ENCODE measurements at places on chromosomes 2 and 18.

DNA sequence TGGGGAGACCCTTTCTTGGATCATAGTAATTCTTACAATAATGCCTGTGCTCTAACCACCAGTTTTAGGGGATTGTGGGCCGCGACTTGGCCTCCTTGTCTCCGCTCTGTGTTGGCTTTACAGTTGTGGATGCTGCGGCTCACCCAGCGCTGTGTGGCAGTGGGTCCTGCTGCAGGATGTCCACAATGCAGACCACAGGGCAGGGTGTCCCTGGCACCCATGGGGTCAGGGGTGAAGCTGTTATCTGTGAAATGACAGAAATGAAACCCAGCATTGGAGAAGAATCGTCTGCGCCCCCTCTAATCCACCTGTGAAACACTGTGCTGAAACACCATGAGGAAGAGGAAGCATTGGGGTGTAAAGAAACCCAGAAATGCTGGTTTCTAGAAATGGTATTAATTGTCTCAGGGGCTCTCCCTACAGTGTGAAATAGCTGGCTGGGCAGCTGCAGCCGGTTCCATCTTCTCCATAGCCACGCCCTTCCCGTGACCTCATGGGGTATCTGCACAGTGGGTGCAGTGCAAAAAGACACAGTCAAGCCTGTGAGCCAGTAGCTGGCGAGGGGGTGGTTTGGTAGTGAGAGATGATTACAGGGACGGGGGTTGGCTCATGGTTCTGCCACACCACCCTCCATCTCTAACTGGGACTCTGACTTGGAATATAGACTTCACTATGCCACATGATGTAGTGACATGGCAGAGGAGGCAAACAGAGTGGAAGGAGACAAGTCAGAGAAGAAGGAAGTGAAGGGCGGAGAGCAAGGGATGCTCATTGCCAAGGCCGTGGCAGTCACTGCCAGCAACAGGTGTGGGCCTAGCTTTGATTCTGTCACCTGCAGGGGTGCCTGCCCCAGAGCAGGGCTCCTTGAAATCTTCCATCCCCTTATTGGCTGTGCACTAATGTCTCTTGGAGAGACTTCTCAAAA is 16.2 kb downstream of the INPP4A start:
- no peak for DNase-seq

DNA sequence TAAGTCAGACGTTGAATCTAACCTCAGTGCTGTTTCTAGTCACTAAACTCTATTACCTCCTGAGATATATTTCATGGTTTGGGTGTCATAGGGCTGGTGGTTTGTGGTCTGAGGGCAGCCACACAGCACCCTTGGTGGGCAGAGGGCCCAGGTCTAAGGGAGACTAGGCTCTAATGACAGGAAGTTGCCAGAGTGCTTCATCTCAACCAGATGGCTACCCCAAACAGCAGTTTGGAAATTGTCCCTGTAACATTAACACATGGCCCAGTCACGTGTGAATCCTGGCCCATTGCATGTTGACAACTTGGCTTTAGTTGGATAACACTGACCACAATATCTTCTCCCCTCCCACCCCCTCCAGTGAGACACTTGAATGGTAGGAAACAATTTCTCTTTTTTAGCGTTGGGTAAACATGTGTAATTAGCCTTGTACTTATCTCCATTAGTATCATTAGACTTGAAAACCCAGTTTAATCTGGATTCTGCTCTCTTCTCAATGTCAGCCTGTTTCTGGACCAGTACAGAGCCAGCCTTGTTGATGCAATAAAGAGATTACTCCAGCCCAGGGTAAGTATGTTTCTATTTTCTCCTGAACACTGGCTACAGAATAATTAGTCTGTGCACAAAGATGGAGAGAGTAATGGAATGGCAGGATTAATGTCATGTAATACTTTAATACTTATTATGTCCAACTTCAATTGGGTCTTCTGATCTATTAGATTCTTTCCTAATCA is 187.8 kb upstream of the SIX3 start:
- DNase-seq = no peak

- DNase-seq = no peak
Measured at GRCh38 chr2:38201784-38202183, 125.8 kb upstream of the CYP1B1 start.

DNA sequence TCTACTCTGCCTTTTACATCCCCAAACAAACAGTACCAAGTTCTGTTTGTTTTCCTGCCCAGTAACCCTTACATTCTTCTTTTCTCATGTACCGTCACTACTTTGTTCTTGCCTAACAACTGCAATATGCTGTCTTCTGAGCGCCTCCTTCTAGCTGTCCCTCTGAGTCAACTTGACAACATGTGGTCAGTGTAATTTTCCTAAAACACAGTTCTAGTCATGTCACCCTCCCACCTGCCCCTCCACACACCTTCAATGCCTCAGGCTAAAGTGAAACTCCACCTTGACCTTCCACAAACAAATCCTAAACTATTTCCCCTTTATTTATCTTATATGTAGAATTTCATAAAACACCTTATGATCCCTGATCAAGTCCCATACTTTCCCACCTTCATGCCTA is 124.6 kb upstream of the CD302 start:
- no peak for DNase-seq

GRCh38 chr18:5941890-5942289 is 46.6 kb upstream of the TMEM200C start:
- DNase-seq = no peak

- DNase-seq = no peak
Measured at GRCh38 chr2:127586136-127586535, 50.7 kb downstream of the MYO7B start.

DNA sequence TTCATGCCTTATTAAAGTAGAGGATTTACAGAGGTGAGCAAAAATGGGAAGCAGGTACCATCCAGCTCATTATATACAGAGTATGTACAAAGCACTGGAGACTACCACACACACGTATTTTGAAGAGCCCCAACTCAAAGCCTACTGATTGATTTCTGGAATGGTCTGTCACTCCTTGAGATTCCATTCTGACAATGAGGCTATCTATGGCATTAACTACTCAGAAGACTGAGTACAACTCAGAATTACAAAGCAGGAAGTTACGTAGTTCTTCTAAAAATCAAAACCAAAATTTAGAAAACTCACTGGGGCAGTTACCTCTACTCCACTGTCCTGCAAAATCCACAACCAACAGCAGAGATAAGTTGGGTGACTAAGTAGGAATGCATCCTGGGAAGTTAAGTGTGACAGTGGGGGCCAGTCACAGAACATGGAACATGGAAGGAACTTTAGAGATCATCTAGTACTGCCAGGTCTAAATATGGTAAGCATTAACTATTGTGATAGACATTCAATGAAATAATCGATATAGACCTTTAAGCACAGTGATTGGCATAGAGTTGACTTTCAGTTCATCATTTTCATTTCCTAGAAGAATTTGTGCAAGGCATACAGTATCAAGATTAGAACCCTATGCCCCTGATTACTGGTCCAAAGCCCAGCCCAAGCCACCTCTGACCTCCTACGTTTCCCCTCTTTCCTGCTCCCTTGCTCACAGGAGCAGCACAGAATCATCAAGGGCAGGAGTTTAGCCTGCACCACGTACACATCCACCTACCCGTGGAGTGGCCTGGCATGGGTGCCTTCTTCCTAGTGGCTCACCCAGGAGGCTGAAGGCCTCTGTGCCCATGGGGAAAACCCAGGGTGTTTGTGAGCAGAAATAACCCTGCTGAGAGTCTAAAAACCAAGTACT is 80.1 kb upstream of the FOSL2 start:
- no peak for DNase-seq

DNA sequence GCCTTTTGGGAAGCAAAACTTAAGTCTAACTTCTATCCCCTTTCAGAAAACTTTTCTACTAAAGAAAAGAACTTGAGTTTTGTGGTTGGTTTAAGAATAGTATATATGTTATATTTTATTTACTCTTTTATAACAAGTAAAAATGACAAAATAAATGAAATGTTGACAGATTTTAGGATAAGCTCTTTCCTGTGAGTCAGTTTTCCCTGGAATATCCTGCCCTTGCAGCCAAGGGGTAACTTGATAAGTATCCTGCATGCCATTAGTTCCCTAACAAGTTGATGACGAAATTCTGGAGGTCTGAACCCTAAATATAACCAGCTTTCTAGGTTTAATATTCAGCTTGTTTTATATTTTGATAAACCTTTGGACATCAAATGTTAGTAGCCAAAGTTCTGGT is 7.3 kb upstream of the HTR2B start:
- DNase-seq = no peak

GRCh38 chr2:120955427-120955826 is 219.8 kb downstream of the GLI2 start:
- no peak for DNase-seq

- DNase-seq = no peak
Measured at GRCh38 chr18:10099539-10100140, 185.8 kb downstream of the VAPA start.

GRCh38 chr2:207254591-207255464 is 89.1 kb upstream of the KLF7 start:
- DNase-seq = no peak

DNA sequence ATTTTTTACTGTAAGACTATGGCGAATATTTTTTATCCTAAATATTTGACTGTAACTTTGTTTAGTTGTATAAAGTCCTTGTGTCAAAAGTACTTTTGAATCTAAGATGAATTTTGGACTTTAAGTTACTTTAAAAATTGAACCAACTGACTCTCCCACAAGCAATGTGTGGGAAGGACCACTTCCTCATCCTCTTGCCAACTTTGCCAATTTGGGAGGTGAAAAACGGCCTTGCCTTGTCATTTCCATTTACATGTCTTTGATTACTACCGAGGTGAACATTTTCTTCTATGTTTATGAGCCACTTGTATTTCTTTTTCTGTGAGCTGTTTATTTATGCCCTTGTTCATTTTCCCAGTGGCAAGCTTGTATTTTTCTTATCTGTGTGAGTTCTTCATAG is 12.8 kb upstream of the MSGN1 start:
- no peak for DNase-seq

DNA sequence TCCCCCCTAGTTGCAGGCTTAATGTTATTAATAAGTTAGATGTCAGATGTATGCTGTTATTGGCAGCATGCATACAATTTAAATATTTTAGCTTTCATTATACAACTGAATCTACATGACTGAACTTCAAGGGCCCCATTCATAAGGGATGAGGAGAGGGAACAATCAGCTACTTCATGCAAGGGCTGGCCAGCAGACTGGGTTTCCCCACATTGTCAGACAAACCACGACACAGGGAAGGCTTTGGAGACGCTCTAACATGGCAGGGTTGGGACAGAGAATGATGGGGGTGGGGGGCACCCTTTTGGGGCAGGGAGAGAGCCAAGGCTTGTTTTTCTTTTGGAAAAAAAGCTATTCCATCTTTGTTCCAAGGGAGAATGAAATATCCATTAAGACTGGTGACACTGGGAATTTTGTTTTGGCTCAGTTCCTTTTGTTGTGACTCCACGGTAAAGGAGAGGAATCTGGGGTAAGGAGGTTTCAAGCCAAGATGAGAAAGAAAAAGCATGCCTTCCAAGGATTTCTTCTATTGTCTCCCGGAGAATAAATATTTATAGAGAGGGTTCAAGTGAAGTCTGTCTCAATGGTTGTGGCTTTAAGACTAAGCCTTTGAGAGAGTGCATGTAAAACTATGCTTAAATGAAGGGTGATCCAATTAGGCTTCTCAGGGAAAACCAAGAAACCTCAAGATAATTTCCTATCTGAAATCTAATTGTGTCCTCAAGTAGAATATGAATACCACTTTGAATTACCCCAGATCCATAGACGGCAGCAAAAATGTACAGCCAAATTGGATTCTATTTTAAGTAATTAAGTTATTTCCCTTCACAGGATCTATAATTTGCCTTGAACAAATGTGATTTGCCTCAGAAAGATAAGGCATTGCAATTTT is 5.4 kb downstream of the CXCR4 start:
- DNase-seq = peak; percentile 33

- DNase-seq = no peak
Measured at GRCh38 chr2:224801360-224801759, 85.2 kb upstream of the CCDC195 start.

- DNase-seq = no peak
Measured at GRCh38 chr2:40041422-40042382, 262.6 kb upstream of the THUMPD2 start.

- no peak for DNase-seq
Measured at GRCh38 chr2:62604336-62604735, 98.3 kb upstream of the TMEM17 start.

GRCh38 chr2:218010140-218010983 is 7.6 kb upstream of the TNS1 start:
- no peak for DNase-seq

GRCh38 chr2:240983361-240983995 is 14.9 kb upstream of the SNED1 start:
- DNase-seq = no peak

DNA sequence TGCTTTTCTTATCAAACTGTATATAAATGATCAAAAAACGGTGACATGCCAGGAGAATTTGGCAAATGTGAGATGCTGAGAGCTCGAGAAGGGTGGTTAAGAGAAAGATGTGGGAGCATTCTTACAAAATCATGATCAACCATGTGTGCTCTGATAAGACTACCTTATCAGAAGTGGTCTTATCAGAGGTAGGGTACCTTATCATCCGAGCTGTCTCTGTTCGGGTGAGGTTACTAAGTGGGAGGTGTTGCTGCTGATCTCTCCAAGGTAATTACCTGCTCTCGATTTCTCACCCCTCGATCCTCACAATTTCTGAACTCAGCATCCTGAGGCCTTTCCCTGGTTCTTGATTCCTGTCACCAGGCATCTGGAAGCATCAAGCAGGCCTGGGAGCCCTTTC is 813.0 kb upstream of the ID2 start:
- no peak for DNase-seq

DNA sequence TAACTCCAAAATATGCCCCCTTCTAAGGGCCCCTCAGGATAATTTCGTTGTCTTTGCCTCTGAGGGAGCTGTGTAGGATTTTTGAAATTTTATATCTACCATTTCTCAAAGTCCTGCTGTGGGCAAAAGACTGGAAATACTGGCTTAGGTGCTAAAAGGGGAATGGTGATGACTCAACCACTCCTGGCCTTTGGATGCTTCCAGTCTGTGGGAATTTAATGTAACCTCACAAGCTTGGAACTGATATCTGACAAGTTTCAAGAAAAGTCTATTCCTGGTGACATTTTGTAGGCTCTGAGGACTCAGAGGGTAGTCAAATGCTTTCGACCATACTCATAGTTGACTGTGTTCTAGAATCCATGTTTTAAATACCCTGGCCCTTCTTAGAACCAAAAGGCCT is 3.4 kb upstream of the APCDD1 start:
- no peak for DNase-seq

DNA sequence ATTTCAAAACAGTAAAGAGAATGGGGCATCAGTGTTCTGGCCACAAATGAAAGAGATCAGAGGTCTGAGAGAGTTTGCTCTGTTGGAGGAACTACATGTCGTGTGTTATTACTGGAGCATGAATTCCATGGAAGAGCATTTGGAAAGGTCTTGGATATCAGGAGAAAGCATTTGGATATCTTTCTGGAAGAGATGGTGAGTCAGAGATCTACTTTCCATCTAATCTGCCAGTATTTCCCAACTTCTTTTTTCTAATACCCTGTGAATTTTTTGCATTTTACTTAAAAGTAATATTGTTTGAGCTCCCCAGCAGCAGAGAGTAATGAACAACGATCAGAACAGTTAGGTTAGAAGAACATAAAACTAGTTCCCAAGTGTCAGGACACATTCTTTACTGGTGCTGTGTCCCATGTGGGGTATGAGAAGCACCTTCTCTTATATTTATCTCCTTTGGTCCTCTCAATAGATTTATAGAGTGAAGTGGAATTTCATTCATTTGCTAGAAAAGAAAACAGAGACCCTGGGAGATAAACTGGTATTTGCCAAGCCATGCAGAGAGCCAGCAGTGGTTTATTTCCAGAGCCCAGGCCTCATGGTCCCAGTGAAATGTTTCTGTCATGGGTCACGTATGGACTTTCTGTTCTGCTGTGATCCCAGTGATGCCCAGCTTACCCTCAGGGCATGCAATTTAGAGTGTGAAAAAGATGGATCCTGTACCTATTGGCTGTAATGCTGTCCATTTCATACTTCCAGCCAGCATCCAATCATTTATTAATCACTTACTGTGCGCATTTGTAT is 130.8 kb upstream of the NT5C1B start:
- no peak for DNase-seq

All from C1 segment of cervical spinal cord (tissue), 14 donors.